Activated CD8-positive, alpha-beta memory T cell treated with anti-CD3 and anti-CD28 coated beads for 1 hour (primary cell): ENCODE measurements at places on chromosomes 12 and 14.

- DNase-seq, result no peak
These were observed 191.5 kb downstream of the SLC5A8 start for GRCh38 chr12:101018540-101018939.

DNA sequence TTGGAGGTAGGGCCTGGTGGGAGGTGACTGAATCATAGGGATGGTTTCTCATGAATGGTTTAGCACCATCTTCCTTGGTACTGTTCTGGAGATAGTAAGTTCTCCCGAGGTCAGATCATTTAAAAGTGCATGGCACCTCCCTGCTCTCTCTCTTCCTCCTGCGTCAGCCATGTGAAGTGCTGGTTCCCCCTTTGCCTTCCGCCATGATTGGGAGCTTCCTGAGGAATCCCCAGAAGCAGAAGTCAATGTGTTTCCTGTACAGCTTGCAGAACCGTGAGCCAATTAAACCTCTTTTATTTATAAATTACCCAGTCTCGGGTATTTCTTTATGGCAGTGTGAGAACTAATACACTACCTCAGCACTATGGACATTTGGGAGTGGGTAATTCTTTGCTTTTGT is 4.8 kb upstream of the LGMN start:
- no peak for DNase-seq

DNA sequence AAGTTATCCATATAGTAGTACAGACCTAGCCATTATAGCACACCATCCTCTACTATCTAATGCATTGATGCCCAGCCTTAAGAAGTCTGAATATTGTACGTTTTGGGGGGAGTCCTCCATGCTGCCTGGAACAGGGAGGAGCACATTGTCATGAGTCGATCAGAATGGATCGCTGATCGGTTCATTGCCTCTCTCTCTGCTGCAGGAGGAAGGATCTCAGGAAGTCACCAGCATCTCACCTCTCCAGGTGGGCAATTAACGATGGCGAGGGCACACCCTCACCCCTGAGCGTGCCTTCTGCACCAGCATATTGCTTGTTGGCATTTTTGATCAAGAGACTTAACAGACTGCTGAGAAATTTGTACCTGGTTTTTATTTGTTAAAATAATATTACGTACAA is 11.5 kb downstream of the CCND2 start:
- no peak for DNase-seq

DNA sequence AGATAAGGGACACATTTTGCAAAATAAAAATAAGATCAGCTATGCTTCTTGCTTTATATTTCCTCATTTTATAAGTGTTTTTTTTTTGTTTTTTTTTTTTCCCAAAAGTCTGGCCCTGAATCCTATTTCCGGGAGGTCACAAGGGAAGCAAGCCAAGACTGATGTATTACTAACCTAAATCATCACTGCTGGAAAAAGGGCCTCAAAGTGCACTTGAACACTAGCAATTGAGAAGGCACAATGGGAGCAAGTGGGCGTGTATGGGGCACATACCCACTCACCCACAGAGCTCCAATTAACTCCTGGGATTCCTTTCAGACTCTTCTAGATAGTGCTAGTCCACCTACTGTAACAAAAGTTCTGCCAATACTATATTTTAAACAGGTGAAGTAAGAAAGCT is 58.8 kb downstream of the STON2 start:
- no peak for DNase-seq

DNA sequence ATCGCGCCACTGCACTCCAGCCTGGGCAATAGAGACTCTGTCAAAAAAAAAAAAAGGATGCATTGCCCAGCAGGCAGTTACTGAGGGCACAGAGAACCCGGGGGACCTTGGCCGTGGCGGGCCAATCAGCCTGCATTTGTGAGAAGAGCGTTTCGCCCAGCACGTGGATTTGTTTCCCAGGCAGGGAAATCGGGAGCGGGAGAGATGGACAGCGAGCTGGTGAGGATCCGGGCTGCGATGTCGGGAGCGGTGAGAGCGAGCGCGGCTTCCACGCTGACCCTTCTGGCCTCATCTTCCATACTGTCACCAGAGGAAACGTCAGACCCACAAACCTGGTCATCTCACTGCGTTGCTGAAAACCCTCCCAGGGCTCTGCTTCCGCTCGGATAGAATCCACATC is 123.5 kb downstream of the RIMBP2 start:
- DNase-seq, result no peak

- DNase-seq, result no peak
These were observed 98.9 kb downstream of the CMKLR1 start for GRCh38 chr12:108240027-108240785.

DNA sequence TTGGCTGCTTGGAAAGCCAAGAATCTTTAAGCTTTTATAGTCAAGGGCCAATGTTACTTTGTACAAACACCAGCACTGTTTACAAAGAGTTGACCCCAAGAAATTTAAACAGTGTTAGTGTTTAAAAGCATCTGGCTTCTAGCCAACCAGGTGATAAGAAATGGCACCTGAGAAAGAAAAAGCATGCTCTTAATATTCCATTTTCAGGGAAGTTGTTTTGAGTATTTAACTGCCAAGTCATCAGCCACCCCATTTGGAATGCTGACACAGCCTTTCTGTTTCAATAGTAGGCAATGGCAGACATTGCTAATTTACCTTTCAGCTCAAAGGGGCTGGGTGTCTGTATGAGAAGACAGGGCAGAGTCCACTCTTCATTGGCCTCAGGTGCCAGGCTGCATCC is 3.7 kb upstream of the SLC35F4 start:
- DNase-seq, result no peak

DNA sequence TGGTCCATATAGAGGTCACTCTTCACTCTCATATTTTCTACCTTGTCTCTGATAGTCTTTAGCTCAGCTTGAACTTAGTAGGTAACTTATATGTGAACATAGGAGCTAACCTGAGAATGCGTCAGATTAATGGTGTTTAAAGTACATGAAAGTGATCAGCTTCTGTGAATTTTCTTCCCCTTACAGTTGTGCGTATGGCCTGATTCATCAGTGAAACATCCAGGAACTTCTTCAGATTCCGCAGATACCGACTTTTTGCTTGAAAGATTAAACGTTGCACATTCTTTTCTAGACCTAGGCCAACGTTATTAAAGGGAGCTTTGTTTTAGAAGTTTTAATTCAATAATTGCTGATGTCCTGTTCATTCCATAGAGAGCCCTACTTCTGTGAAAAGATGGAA is 1945.1 kb upstream of the SEL1L start:
- DNase-seq, result no peak

DNA sequence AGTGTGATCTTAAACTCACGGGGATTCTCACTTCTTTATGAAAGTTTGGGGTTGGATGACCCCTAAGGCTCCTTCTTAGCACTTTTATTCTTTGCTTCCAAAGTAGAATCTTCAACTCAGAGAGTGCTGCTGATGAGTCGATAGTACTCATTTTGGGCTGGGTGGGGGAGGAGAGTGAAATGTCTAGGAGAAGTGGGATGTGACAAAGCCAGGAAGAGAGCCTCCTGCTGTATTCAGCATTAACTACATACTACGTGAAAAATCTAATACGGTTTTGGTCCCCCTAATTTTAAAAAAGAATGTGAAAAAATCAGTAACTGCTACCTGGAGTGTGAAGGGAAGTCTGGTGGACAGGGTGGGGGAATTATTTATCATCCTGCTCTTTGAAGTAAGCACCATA is 148.3 kb downstream of the SAMD4A start:
- no peak for DNase-seq

- no peak for DNase-seq
These were observed 2.3 kb downstream of the LHX5 start for GRCh38 chr12:113469224-113469948.

DNA sequence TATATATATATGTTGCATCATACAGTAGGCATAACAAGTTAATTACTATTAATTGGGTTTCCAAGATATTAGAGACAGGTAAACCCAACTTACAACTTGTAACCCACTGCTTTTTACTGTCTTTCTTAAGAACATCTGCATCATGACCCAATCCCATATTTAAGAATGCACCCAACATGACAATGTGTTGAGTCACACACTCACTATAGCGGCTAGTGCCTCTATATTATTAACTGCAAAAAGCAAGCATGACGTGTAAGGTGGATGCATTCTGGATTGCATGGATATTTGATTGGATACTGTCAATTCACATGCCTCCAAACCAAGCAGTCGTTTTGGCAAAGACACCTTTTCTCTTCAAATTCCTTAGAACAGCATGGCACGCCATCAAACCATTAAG is 68.2 kb downstream of the KSR2 start:
- DNase-seq, result no peak

DNA sequence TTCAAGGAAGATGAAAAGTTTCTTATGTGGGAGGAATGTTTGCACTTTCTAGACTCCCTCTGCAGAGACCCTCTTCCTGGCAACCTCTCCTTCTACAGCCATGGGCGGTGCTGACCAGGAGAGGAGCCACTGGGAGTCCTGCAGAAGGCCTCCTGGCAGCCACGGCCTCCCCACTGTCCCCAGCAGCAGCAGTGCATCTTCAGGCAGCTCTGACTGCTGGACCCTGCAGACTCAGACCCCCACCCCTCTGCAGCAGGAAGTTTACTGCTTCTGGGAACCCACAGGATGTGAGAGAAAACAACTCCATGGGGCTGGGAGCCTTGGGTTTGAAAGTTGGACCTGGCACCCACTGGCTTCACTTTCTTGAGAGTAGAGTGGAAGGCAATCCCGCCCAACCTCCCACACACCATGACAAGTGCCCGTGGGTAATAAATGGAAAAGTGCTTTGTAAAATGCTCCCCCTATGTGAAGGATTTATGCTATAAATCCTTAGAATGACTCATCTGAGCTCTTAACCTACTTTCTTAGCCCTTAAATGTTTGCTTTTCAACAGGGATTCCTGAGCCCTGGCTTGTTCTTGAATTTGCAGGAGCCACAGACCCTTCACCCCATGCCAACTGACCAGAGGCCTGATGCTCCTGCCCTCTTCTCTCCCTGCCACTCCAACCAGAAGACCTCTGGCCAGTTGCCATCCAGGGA is 37.5 kb upstream of the DDX11 start:
- DNase-seq, result no peak

GRCh38 chr12:123754041-123754772 is 7.9 kb upstream of the DNAH10 start:
- no peak for DNase-seq

DNA sequence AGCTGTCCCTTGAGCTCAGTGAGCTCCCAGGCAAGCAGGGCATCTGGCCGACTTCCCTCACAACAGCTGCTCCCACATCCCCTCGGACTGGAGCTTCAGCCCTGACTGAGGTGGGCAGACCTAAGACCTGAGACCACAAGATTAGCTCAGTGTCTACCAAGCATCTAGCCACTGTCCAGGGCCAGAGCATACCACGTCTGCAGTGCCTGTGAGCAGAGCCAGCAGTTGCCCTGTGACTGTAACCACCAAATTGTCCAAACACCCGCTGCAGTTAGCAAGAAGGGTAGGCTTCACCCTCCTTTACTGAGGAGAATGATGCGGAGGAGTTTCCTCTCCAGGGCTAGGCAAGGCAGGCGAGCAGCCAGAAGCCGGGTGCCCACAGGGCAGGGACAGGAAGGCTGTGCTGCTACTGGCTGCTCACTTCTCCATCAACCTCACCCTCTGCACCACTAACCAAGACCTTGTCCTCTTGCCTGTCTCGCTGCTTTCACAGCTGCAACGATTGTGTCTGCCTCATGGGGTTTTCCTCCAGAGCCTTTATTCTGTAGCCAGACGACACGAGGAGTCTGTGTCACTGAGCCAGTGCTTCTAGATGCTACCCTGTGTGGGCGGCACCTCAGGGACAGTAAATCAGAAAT is 53.9 kb downstream of the ANAPC7 start:
- DNase-seq, result no peak

GRCh38 chr12:48903363-48903981 is 21.8 kb downstream of the FKBP11 start:
- no peak for DNase-seq

GRCh38 chr12:108832730-108833354 is 24.5 kb downstream of the SSH1 start:
- DNase-seq, result no peak

DNA sequence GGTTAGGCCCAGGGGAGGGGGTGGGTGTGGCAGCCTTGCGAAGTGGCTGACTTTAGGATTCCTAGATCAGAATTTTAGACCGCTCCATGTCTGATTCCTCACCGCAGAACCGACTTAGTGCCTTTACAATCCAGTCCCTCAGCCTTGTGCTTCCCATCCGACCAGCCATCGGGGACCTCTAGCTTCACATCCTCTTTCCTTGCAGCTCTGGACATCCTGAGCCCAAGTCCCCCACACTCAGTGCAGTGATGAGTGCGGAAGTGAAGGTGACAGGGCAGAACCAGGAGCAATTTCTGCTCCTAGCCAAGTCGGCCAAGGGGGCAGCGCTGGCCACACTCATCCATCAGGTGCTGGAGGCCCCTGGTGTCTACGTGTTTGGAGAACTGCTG is 557 bp downstream of the COPS7A start:
- no peak for DNase-seq

- DNase-seq, result no peak
These were observed 339.0 kb downstream of the KCNH5 start for GRCh38 chr14:62706217-62706616.

DNA sequence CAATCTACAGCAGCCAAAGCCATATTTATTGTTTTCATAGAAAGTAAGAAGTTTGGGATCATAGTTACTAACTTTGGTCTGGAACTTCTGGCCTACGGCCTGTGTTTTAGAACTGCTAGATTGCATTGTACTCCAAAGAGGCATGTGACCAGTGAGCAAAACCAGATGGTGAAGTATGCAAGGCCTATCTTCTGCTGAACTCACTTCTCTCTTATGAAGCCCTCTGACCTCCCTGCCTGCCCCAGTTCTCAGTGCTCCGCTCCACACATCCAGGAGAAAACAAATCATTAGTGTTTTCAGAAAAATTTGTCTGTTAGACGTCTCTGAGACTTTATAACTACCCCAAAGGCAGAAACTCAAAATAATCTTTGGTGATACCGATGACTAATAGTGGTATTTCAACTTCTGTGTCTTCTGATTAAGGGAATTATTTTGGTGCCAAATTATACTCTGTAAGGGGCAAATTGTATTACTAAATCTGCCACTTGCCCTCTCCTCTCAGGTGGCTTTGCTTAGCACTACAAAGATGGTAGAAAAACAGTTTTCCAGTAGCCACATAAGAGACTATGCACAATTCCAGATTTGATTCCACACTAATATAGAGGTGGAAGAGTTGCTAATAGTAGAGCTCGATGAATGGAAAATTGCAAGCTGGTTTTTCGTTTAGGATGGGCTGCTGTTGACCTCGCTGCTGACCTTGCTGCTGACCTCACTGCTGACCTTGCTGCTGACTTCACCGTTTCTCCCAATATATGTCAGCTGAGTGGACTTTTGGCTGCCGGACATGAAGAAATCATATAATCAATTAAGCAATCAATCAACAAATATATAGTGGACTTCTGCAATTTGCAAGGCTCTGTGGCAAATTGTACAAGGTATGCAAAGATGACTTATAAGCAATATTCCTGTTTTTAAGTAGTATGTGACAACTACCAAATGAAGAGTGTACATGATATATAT is 147.5 kb downstream of the KITLG start:
- DNase-seq, result no peak

GRCh38 chr14:102717276-102717675 is 60.0 kb upstream of the TRAF3 start:
- DNase-seq, result no peak

- DNase-seq, result no peak
These were observed 5.8 kb upstream of the PSMC6 start for GRCh38 chr14:52701223-52701622.
